Muscle of leg (tissue), 16 donors: ENCODE measurements at places on chromosomes 4 and X. TPM values are rescaled to one million over a fixed set of nuclear protein-coding genes. Genes with fewer than 3 reads are reported as not detected.

PRSS12 gene
- 6.5 TPM for polyA plus RNA-seq

RBM46 gene
- polyA plus RNA-seq = 0.07 TPM

ARR3 gene
- 0.60 TPM for polyA plus RNA-seq

CCSER1 gene
- polyA plus RNA-seq = 0.29 TPM

MAGEB10 gene
- polyA plus RNA-seq = not detected

KLB gene
- polyA plus RNA-seq = 0.08 TPM

TMEM31 gene
- polyA plus RNA-seq = 0.43 TPM

CFAP47 gene
- polyA plus RNA-seq = 0.34 TPM

ZNF185 gene
- polyA plus RNA-seq = 48.0 TPM

RPL34 gene
- polyA plus RNA-seq = 2,462 TPM

XAGE1B gene
- polyA plus RNA-seq = 0.61 TPM

MED28 gene
- 29.3 TPM for polyA plus RNA-seq

SCRG1 gene
- 9.9 TPM for polyA plus RNA-seq

UGT8 gene
- polyA plus RNA-seq = 0.60 TPM

IL13RA1 gene
- polyA plus RNA-seq = 34.4 TPM

RAB40AL gene
- not detected for polyA plus RNA-seq
